ENCODE measurements at places on chromosomes 3 and 15. TPM values are rescaled to one million over a fixed set of nuclear protein-coding genes. Genes with fewer than 3 reads are reported as not detected.
A peak's percentile ranks its signal among the peaks of the same experiment; 100 is the strongest.

- no peak for DNase-seq
Observed at GRCh38 chr3:194884649-194885315, 199.1 kb downstream of the FAM43A start.

- DNase-seq = no peak
Observed at GRCh38 chr3:140545756-140546155, 132.1 kb upstream of the TRIM42 start.

GRCh38 chr15:70882361-70882760, 9.9 kb downstream of the THAP10 start:
- DNase-seq = no peak

- peak; percentile 77 for DNase-seq
Observed at GRCh38 chr3:122975163-122975923, 52.2 kb downstream of the SEMA5B start.

GRCh38 chr3:28036599-28037575, 204.5 kb upstream of the CMC1 start:
- DNase-seq = no peak

DNA sequence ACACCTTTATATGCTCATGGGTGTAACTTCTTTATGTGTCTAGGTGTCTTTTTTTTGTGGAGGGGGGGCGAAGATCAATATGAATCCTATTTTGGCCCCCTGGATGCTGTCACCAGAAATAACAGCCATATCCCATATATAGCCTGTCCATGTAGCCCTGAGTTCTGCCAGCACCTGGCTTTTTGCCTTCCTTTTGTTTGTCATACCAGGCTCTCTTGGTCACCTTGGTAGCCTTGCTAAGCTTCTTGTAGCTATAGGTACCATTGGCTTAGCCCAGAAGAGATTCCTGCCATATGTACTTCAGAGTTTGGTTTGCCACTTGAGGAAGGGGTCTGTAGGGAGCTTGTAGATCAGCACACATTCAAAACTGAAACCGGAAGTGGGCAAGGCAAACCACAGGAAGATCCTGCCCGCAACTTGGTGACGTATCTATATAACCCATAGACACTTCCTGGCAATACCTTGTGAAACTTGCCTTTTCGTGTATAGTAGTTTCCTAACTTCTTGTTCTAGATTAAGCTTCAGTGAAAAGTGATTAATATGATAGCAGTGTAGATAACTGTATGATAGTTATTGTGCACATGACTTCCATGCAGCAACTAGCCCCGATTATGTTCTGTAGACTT, 11.9 kb downstream of the RASA2 start:
- DNase-seq = no peak

GRCh38 chr3:180694321-180694720, 15.0 kb upstream of the CCDC39 start:
- no peak for DNase-seq

GRCh38 chr3:15291589-15292541, 40.5 kb downstream of the SH3BP5 start:
- DNase-seq = no peak

STAB1 gene
- total RNA-seq = 0.52 TPM

MYLK gene
- total RNA-seq = 3.1 TPM

EIF3J gene
- 32.7 TPM for total RNA-seq

PCLAF gene
- 46.4 TPM for total RNA-seq

CYP8B1 gene
- total RNA-seq = not detected

POLQ gene
- total RNA-seq = 9.4 TPM

MESP2 gene
- total RNA-seq = 2.0 TPM
